ENCODE measurements at places on chromosomes 12 and 14.

GRCh38 chr14:93906341-93907329, 20.5 kb upstream of the FAM181A start:
- peak; percentile 28 for DNase-seq

DNA sequence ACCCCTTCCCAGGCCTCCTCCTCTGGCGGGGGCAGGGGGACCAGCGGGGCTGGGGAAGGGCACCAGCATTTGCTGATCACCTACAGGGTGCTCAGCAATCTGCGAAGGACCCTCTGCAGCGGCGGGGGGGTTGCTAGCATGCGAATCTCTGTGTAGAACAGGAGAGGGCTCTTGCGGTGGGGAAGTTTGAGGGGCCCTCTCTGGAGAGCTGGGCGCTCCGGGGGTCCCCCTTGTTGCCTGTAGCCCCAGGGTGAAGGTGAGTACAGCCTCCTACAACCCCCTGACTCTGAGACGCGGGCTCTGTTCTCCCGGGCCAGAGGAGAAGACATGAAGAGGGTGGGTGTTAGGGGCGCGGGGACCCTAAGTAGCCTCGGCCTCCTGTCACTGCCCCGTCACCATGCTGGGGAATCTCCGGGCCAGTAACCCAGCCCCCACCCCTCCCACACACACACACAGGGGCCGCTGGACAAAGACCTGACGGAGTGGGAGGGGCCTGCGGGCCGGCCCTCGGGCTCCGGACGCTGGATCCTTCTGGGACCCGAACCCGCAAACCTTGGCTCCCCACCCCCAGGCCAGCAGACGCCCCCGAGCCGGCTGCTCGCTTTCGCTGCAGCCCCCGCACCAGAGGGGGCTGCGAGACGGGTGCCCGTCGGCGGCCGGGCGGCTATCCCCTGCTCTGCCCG, 734 bp downstream of the FIGNL2 start:
- DNase-seq: no peak

DNA sequence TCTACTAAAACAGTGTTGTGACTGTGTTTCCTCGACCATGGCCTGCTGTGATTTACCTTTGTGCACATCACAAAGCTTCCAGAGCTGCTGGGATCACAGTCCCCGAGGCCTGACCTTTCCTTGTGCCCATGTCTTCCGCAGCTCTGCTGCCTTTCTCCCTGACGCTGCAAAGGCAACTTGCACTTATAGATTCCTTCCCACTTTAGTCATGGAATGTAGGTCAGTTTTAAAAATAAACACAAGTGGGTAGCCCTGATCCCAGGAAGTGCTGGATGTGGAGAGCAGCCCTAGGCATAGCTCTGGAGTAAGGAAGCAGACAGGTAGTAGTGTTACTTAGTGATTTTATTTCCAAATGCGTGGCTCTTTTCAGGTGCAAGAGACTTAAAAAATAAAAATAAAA, 825.7 kb downstream of the AACS start:
- no peak for DNase-seq

GRCh38 chr12:51023625-51024382, 2.4 kb downstream of the SLC11A2 start:
- DNase-seq: no peak

- no peak for DNase-seq
Measured at GRCh38 chr12:118581371-118581770, 205.0 kb downstream of the SUDS3 start.

GRCh38 chr14:96195441-96196081, 9.1 kb upstream of the BDKRB2 start:
- no peak for DNase-seq

DNA sequence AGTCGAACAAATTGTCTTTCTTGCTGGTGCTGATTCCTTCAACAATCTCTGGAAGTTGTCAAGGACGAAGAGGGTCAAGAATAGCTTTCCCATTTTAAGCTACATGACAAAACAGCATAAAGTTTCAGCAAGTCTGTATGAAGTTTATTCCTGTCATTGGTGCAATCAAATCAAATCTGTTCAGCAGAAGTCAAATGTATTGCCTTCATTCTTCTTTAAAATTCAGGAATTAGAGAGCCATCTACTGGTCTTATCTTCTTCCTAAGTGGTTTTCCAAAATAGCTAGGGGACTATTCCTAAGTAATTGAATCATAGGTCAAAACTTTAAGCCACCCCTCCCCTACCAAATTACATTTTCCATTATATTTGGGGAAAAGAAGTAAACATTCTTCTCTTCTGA, 990.2 kb downstream of the GALC start:
- no peak for DNase-seq

GRCh38 chr12:91926848-91927247, 218.8 kb downstream of the BTG1 start:
- DNase-seq: no peak

DNA sequence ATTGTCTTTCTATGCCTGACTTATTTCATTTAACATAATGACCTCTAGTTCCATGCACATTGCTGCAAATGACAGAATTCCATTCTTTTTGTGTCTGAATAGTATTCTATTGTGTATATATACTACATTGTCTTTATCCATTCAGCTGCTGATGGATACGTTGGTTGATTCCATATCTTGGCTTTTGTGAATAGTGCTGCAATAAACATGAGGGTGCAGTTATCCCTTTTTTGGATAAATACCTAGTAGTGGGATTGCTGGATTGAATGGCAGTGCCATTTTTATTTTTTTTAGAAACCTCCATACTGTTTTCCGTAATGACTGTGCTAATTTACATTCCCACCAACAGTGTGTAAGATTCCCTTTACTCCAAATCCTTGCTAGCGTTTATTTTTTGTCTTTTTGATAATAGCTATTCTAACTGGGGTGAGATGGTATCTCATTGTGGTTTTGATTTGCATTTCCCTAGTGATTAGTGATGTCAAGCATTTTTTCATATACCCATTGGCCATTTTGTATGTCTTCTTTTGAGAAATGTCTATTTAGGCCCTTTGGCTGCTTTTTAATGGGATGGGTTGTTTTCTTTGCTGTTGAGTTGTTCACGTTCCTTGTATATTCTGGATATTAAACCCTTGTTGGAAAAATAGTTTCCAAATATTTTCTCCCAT, 2.3 kb downstream of the OAS2 start:
- no peak for DNase-seq

DNA sequence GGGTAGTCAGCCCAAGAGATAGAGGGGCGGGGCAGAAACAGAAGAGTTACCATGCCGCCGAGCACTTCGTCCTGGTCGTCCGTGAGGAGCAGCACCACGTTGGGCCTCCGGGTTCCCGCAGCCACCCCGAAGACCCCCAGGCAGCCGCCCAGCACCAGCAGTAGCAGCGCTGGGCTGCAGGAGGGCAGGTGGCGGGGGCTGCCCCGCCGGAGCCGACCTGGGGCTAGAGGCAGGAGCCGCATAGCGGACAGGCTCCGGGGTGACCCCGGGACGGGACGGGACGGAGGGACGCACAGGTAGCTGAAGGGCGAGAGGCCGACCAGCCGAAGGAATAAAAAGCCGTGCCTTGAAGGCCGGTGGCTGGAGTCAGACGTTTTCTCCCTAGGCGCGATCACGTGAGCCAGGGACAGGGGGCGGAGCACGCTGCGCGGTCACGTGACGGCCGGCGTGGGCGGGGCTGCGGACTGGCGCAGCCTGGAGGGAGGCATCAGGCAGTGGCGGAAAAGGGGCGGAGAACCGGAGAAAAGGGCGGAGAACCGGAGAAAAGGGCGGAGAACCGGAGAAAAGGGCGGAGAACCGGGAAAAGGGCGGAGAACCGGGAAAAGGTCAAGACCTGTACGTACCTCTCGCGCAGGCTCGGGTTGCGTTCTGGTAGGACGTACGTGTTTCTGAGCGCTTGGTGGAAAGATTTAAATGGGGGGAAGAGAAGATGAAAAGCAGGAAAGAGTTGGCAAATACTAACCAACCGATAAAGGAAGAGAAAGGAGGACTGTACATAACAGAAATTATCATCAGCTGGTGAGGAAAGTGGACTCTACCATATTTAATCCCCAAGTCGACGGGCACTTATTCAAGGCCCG, at the start of gene GNS:
GNS (minus strand) TSS at position 372 of the 860 bp plus-strand sequence; CDS start at position 242, 130 bp downstream.
- peak; percentile 94 for DNase-seq

GRCh38 chr14:93464271-93464670, 33.5 kb downstream of the UNC79 start:
- no peak for DNase-seq

DNA sequence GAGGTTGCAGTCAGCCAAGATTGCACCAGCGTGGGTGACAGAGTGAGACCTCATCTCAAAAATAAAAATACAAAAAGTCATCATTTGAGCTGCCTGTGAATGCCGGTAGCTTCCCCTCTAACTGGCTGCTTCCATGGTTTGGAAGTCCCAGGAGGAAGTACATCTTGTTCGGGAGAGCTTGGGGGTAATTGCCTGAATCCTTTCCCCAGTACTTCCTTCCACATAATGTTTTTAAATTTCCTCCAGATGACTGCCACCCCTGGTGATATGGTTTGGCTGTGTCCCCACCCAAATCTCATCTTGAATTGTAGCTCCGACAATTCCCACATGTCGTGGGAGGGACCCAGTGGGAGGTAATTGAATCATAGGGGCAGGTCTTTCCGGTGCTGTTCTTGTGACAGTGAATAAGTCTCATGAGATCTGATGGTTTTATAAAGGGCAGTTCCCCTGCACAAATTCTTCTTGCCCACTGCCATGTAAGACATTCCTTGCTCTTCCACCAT, 87.2 kb downstream of the SPRING1 start:
- no peak for DNase-seq

DNA sequence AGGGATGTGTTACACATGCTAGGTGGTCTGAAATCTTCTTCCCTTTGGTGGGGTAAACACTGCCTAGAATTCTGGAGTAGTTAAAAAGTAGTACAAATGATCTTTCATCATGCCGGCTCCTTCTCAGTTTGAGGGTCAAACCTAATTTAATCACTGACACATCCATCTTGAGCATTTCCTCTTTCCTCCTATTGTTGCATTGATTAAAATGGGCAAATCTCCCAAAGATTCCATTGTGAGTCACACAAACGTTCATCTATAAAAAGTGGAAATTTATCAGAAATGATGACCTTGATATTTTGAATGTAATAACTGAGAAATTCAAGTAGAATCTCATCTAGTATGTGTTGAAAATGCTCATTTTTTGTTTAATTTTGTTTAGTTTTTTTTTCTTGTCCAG, 996.0 kb downstream of the NRXN3 start:
- DNase-seq: no peak

- no peak for DNase-seq
Measured at GRCh38 chr12:22242726-22243125, 91.8 kb downstream of the ST8SIA1 start.

DNA sequence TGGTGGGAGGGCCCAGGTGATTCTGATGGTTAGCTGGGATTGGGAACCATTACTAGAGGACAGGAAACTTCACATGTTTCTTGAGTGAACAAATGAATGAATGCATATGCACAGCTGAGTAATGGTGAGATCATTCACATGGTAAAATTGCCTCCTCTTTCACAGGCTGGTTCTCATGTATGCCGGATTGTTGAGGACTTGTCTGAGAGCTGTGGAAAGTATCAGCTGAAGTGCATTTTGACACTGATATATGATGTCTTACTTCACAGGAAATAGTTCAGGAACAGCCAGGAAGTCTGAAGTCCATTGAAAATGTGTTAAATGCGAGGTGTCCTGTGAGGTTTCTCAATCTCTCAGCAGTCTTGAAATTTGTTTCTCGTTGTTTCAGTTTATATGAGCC, 77.6 kb upstream of the DACT1 start:
- DNase-seq: no peak

- DNase-seq: peak; percentile 79
Measured at GRCh38 chr12:92505254-92506231, 197.2 kb upstream of the PLEKHG7 start.

DNA sequence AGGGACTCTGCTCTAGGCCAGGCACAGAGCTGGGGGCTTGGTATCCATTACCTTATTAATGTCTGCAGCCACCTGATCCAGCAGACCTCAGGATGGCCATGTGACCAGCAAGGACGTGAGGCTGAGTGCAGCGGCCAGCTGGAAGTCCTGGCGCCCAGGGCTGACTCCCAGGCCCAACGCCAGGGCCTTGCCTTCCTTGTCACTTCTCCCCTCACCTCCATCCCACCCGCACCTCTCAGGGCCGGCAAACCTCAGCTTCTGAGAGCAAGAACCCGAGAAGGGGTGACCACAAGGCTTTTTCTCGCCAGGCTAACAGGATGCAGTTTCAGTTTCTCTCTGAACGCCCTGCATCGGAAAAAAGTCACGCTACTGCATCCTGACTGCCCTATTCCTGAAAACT, 15.4 kb downstream of the RAB35 start:
- no peak for DNase-seq

DNA sequence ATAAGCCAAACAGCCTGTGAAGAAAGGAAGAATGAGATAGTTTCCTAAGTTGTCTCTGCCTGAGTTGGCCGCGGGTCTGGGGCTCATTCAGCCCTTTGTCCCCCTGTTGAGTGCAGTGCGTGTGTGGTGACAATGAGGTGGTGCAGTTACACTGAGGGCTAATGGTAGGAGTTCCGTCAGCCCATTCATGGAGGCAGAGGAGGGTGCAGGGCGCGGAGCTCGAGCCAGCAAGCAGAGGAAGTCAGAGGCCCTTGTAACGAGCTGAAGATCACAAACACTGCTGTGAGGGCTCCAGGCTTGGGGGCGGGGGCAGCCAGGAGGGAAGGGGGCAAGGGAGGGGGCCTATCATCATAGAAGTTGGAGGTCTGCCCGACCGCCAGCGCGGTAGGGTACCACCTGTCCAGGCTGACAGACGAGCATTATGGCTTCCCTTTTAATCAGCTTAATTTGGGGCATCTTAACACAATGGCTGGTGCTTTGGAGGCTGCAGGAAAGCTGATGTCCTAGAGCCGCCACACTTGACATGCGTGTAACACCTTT, 20.5 kb downstream of the CCND2 start:
- DNase-seq: no peak

GRCh38 chr14:72970058-72970630, 43.9 kb downstream of the DCAF4 start:
- DNase-seq: peak; percentile 11

DNA sequence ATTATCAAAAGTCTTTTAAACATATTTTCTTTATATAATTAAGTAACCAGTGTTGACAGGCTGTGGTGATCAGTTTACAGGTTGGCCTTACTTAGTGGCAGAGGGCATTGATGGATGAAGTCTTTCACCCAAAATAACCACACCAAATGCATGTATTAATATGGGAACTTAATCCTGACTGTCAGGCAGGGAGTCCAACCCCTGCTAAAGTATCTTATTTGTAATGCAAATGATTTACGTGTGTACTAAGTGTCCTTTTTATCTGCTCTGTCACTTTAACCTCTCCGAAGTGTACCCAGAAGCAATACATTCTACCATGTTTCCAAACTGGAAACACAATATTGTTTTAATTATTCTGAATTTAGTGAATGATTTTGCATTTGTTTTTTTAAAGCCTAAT, 1.4 kb downstream of the MYBPC1 start:
- DNase-seq: no peak

DNA sequence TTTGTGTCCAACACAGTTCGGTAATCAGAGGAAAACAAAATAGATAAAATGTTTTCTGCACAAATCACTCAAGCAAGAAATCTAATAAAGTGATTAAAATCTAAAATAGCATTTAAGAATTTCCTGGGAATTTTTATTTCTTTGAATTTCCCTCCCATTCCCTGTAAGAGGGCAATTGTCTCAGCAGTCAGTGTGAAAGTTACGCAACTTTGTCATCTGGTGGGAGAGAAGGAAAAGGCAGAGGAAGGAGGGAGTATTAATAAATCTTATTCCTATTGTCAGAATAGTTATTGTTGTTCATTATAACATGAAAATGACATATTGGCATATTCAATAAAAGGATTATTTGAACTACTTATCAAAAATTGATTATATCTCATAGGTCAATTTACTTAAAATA, 464.9 kb downstream of the PRKD1 start:
- DNase-seq: no peak

All from pons (tissue), 1 donor.